ENCODE measurements at places on chromosomes 13 and 19.

- peak; percentile 26 for DNase-seq
These were observed 566 bp downstream of the TIMM13 start for GRCh38 chr19:2426611-2427428.

GRCh38 chr19:58409010-58409790 lies 751 bp downstream of the ZNF584 start:
- DNase-seq: no peak

- DNase-seq: no peak
These were observed 269.4 kb upstream of the NBEA start for GRCh38 chr13:34672631-34673030.

GRCh38 chr13:97225533-97225932 lies 3.4 kb downstream of the MBNL2 start:
- no peak for DNase-seq

GRCh38 chr19:42370068-42370520 lies 20.0 kb downstream of the CNFN start:
- DNase-seq: no peak

DNA sequence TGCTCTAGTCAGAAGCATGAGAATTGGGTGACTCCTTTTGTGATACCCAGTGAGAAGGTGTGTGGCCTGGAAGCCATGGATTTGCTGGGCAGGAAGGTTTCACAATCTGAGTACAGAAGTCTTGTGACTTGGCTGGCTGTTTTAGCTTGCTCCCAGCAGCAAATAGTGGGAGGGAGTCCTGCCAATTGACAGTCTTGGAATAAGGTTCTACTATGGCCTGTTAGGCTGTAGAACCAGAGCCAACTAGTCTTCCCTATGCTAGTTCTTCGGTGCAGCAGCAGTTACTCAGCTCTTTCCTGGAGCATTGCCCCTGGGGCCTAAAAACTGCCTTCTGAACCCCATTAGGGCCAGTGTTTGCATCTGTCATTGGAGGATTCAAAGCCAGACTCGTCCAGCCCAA lies 1935.4 kb upstream of the PCDH20 start:
- DNase-seq: no peak

- no peak for DNase-seq
These were observed 1730.1 kb downstream of the SLITRK5 start for GRCh38 chr13:89401264-89401675.

DNA sequence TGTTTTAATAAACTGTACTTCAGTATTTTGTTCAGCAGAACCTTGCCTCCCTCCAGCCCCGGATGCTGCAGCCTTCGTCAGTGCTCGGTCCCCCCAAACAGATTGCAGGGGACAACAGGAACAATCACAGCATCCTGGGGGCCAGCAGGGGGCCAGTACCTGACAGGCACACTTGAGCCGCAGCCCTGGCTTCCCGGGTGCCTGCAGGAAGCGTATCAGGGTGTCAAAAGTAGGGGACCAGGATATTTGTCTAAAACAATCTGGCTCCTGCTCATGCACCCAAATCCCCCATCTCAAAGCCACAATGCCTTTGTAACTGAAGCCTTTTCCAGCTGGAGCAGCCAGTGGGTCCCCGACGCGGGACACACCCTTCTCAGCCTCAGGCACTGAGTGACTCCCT lies 167.5 kb upstream of the TSHZ3 start:
- no peak for DNase-seq

GRCh38 chr13:89968470-89968869 lies 1379.0 kb upstream of the MIR17HG start:
- no peak for DNase-seq

DNA sequence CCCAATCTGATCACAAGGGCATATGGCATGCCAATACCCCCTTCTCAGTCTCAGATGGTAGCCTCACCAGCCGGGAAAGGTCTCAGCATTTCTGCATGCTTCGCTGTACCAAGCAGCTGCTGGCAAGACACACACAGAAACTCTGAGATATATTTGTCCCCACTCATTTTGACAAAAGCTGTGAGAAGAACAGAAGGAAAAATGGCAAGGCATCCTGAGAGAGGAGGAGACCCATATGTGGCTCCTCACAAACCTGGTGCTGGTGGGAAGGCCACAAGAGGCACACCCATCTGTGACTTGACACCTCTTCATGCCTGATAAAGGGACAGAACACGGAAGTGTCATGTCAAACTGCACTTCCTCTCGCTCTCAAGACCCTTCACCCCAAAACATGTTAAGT lies 36.7 kb upstream of the DOCK9 start:
- no peak for DNase-seq

- no peak for DNase-seq
These were observed 4.0 kb downstream of the RTN2 start for GRCh38 chr19:45492627-45493470.

GRCh38 chr13:38713046-38713445 lies 26.2 kb downstream of the FREM2 start:
- DNase-seq: no peak
